ENCODE measurements at places on chromosomes 6 and 20.

DNA sequence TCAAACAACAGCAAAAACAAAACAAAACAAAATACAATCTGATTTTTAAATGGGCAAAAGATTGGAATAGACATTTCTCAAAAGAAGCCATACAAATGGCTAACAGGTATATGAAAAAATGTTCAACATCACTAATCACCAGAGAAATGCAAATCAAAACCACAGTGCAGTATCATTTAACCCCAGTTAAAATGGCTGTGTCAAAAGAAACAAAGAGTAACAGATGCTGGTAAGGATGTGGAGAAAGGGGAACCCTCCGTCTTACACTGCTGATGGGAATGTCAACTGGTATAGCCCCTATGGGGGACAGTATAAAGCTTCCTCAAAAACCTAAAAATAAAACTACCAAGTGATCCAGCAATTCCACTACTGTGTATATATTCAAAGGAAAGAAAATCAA is 10.9 kb upstream of the NELFCD start:
- DNase-seq: no peak

GRCh38 chr20:47765271-47765670 is 20.0 kb downstream of the SULF2 start:
- DNase-seq: no peak

- DNase-seq: no peak
Observed at GRCh38 chr6:35044761-35045421, 96.2 kb downstream of the TCP11 start.

DNA sequence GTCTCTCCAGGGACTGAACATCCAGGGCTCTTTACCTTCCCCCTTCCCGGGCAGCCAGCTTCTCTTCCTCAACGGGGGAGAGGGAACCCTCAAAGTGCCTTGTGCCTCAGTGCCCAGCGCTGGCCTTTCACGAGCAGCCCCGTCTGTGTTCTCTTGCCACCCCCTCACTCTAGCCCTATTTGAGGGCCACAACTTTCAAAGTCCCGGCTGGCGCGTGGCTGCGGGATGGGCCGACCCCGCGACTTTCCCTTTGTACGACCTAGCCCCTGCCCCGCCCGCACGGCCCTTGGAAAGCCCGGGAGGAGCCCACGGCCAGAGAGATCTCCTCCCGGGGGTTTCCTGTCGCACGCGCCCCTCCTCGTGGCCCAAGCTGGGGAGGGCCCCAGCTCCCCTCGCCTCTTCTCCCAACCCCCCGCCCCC is 559 bp downstream of the SCRT2 start:
- DNase-seq: no peak

- DNase-seq: no peak
Observed at GRCh38 chr6:166293731-166294584, 14.2 kb downstream of the PRR18 start.

- no peak for DNase-seq
Observed at GRCh38 chr6:44444853-44445252, 57.3 kb downstream of the CDC5L start.

DNA sequence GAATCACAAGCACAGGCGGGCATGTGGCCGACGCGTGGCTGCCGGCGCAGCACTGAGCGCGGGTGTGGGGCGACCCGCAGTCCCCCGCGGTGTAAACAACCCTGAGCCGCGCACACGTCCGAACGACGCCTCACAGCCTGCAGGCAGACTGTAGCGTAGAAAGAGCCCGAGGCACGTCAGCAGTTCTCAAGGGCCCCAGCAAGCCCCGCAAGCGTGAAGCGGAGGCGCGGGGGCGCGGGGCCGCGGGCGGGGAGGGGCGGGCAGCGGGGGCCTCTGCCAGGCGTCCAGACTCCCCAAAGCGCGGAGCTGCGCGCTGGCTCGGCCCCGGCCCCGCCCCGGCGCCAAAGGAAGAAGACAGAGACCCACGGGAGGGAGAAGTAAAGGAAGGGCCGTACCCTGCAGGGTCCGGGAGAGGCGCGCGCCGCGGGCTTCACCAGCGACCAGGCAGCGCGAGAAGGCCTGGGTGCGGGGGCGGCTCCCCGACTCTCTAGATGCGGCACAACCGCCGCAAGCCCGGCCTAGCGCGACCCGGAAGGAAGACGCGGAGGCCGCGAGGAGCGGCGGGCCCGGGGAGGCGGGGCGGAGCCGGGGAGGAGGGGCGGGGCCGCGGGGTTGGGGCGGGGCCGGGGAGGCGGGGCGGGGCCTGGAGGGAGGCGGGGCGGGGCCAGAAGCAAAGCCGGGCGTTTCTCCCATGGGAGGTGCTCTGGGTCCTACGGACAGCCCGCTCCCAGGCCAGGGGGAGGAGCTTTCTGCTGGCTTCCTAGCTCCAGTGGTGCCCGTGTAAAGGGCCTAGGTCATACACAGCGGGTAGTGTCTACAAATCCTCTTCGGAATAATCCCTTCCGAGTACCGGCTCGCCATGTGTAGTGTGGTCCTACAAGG is at the start of gene FBXL4:
Gene FBXL4, minus strand, starts transcription at position 536 of the 882 bp plus-strand sequence. CDS start 20,958 bp downstream, outside the sequence.
- DNase-seq: peak; percentile 84

- DNase-seq: peak; percentile 34
Observed at GRCh38 chr6:138289739-138290138, 71.4 kb upstream of the PBOV1 start.

- no peak for DNase-seq
Observed at GRCh38 chr20:62955519-62956386, 3.2 kb downstream of the SLC17A9 start.

DNA sequence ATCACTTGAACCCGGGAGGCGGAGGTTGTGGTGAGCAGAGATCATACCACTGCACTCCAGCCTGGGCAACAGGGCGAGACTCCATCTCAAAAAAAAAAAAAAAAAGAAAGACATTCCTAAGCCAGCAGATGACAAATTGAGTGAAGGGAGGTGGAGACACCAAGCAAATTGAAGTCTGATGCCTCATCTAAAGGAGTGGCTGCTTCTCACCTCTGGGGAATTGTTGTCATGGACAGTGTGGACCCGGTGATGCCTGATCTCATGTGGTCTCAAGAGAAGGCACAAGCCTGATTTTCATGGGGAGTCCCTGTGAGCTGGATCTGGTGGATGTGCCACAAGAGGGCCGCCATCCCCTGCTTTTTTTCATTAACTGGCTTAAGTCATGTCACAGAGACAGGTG is 272.0 kb downstream of the ZNF217 start:
- DNase-seq: no peak

- DNase-seq: no peak
Observed at GRCh38 chr6:106724848-106725247, 95.5 kb downstream of the QRSL1 start.

DNA sequence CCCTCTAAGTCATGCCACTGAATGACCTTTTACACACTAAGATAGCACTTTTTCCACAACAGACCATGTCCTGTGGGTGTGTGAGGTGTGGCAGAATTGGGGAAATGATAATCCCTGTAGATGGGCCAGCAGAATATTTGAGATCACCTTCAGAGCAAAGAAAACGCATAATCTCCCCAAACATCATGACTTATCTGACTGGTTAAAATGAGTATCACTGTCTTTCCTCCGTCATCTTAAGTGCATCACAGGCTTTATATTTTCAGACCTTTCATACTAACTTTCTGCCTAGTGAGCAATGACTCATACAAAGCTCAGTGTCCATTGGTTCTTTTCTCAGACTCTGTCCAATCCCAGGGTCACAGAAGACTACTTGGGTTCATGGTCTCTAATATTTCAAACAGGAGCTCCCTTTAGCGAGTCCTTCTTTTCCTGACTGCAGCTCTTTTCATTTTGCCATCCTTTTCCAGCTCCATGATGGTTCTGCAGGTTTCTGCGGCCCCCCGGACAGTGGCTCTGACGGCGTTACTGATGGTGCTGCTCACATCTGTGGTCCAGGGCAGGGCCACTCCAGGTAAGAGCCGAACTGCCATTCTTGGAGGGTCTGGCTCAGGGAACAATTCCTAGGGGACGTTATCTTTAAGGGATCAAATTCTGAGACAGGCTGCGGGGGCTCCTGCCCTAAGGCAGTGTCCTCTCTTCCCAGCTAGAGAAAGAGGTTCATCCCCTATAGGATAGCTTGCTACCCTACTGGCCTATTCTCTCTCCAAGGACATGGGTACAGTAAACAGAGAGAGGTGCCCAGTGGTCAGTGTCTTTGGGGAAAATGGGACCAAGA is at the start of gene HLA-DPB1:
Gene HLA-DPB1, plus strand, starts transcription at position 423 of the 838 bp plus-strand sequence. Its CDS starts 52 bp downstream, at position 475.
- DNase-seq: no peak

DNA sequence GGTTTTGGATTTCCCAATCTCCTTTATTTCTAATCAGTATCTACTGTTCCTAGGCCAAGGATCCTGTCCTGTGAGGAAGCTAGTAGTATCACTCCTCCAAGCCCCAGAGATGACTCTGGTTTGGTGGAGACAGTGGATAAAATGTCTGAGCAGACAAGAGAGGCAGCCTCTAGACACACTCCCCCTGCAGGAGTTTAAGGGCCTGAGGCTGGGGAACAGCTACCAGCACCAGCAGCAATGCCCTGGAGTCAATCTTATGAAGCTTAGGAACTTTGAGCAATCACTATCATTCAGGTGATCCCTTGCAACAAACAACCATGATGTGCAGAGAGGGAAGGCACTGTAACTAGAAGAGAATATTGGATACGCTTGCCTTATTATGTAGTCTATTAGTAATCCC is 384.7 kb upstream of the ID4 start:
- DNase-seq: no peak

GRCh38 chr6:45278367-45278766 is 49.8 kb upstream of the RUNX2 start:
- no peak for DNase-seq

- DNase-seq: no peak
Observed at GRCh38 chr6:15626160-15626559, 36.7 kb downstream of the DTNBP1 start.

DNA sequence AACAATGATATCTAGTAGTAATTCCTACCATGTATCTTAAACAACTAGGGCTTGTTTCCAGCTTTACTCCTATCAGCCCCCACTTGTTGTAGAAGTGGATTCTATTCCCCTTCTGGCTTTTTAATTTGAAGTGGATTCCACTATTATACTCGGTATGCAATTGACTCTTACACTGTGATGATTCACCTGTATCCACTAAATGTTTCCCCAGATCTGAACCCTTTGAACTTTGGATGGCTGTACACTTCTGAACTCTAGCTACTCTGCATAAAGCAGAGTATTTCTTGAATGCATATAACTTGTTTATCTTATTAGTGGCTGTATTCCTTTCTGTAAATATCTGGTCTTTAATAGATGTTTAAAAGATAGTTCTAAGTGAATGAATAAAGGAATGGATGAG is 538.4 kb upstream of the NRSN1 start:
- no peak for DNase-seq

- DNase-seq: no peak
Observed at GRCh38 chr6:144395826-144396225, 110.7 kb downstream of the UTRN start.

DNA sequence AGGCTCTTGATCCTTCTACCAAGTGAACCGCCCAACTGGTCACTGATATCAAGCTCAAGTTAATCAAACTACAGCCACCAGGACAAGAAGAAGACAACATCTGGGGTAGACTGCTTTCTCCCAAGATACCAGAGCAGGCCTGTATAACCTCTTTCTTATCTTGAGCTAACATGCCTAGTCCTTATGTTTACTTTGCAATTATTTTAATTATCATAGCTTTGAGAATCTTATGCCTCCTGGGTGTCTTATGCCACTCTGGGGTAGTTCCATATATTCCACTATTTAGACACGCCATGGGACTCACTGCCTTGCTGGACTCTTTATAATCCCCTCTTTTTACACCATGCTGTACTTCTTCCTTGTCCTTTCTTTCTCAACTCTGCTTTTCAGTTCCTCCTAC is 41.5 kb upstream of the ECI2 start:
- no peak for DNase-seq

GRCh38 chr6:157761331-157761921 is 61.6 kb upstream of the SNX9 start:
- DNase-seq: no peak

DNA sequence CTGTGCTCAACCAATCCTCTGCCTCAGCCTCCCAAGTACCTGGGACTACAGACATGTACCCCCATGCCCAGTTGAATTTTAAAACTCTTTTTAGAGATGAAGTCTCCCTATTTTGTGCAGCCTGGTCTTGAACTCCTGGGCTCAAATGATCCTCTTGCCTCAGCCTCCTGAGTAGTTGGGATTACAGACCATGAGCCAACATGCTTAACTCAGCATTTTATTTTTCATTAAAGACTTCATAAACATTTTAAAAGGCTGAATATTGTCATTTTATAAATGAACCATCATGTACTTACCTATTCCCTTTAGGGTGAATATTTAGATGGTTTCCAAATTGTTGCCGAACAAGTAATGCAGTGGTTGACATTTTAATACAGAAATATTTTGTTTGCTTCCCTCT is 16.5 kb upstream of the IFNGR1 start:
- no peak for DNase-seq

DNA sequence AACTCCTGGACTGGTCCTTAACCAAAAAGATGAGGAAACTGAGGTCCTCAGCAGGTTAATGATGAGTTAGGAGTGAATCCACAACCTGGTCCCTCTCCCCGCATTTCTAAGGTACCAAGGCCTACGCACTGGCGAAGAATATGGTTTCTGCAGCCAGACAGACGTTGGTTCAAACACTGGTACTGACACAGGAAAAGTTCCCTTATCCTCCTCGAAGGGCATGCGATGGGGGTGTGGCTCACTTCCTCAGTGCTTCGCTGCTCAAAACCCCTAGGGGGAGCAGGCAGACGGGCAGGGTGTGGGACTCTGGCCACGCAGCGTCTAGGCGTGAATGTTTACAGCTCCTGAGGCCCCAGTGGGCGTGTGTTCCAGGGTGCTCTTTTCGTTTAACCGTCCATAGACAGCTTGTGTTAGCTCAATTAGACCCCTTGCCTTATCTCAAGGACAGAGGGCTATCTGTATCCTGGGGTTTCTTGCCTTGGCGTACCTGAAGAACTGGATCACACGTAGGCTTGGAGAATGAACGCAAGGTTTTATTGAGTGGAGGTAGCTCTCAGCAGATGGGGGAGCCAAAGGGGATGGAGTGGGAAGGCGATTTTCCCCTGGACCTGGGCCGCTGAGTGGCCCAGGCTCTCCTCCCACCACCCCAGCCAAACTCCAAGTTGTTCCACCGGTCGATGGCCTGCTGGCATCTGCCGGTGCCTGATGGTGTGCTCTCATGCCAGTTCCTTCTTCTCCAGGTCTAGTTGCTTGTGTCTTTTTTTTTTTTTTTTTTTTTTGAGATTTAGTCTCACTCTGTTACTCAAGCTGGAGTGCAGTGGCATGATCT is 31.8 kb upstream of the PTPN1 start:
- DNase-seq: peak; percentile 43

GRCh38 chr6:38813041-38813823 is 98.1 kb downstream of the DNAH8 start:
- no peak for DNase-seq

- no peak for DNase-seq
Observed at GRCh38 chr6:140486450-140487361, 1112.3 kb upstream of the CITED2 start.

DNA sequence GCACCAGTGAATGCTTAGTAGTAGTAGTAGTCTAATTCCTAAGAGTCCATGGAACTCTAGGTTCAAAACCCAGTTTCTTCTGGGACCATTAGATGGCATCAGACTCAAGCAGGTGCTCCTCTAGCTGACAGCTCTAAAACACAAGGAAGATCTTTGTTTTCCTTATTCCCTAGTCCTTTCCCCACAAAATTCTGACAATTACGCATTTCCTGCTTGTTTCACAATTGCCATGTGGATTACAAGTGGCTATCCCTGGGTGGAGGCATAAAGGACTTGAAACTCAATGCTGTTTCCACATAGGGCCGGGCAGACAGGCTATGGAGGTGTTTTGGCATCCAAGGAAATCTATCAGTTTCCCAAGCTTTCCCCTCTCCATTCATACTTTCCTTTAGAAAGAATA is 9.2 kb upstream of the HLA-DOB start:
- no peak for DNase-seq
